ENCODE measurements at places on chromosomes 4 and X.

DNA sequence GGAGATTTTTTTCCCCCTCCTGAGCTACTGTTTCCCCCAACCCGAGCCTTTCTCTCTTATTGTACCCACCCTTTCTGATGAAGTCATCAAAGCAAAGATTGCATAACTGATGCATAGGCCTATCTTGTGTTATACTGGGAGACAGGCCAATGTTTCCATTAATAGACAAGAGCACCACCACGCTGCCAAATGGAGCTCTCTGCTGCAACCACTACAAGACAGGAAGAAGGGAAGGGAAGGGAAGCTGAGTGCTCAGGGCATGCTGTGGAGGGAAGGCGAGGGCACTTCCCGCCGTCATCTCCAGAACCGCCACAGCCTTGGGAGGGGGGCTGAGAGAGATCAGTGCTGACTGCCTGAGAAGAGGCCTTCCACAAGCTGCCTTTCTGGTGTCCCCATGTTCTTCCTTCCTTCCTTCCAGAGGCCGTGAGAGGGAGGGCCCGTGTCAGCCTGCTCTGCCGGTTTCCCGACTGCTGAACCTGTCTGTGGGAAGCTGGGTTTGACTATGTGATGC is 75.0 kb downstream of the MGST2 start:
- DNase-seq = peak; percentile 67

DNA sequence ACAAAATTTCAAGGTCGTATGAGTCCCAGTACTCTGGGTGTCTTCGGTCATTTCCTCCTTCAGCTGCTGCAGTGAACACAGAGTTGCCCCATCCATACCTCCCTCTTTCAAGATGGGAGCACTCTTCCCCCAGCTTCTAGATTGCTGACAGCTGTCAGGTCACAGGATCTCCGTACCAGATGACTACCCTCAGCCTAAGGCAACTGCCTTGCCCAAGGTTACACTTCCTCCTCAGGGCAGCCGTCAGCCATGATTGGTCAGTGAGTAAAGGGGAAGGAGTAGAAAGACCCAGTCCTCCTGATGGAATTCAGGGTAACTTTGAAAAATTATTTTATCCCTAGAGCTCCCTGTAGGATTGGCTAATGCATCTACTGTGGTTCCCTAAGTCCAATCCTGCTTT is 81.6 kb downstream of the NAF1 start:
- no peak for DNase-seq

GRCh38 chr4:99165978-99166377 is 21.9 kb upstream of the ADH4 start:
- no peak for DNase-seq

DNA sequence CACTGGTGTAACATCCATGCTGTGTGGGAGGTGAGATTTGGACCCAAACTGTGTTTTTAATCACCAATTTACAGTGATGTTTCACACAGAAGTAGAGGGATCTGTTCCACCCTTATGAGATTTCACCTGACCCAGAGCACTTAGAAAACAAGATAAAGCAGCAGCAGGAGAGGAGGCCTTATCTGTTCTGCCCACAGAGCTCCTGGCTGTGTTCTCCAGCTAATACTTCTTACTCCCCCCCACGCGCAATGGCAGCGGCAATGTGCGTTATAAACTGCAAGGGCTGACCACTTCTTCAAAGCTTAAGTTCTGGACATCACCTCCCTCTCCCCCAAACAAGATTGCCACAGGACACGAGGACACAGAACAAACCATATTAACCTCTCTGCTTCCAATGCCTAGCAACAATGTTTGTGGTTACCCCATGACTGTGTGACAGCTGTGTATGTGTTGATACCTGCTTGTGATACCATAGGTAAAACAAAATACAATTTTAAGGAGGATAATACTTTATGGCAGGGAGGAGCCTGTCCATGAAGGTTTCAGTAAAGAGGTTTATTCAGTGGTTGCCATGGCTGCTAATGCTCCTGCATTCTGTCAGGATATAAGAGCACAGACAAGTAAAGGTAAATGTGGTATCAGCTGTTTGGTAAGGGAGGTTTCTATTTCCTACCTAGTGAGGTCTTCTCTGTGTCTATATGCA is 210.0 kb downstream of the SOWAHB start:
- DNase-seq = no peak

GRCh38 chr4:106652095-106652494 is 283.5 kb upstream of the GIMD1 start:
- no peak for DNase-seq

- peak; percentile 81 for DNase-seq
Observed at GRCh38 chrX:43644124-43644701, 11.9 kb upstream of the MAOA start.

GRCh38 chr4:11424000-11424399 is 4.7 kb downstream of the HS3ST1 start:
- no peak for DNase-seq

- DNase-seq = peak; percentile 47
Observed at GRCh38 chrX:44873415-44874276, 658 bp downstream of the KDM6A start.

GRCh38 chrX:150202641-150203247 is 160.4 kb upstream of the MAMLD1 start:
- DNase-seq = peak; percentile 52

All from LHCN-M2 (cell line).